ENCODE measurements at places on chromosomes 12 and 14.

GRCh38 chr12:80837342-80837978, 100.3 kb downstream of the LIN7A start:
- DNase-seq, result no peak

- DNase-seq, result no peak
Observed at GRCh38 chr14:68978172-68978911, 760 bp downstream of the ACTN1 start.

DNA sequence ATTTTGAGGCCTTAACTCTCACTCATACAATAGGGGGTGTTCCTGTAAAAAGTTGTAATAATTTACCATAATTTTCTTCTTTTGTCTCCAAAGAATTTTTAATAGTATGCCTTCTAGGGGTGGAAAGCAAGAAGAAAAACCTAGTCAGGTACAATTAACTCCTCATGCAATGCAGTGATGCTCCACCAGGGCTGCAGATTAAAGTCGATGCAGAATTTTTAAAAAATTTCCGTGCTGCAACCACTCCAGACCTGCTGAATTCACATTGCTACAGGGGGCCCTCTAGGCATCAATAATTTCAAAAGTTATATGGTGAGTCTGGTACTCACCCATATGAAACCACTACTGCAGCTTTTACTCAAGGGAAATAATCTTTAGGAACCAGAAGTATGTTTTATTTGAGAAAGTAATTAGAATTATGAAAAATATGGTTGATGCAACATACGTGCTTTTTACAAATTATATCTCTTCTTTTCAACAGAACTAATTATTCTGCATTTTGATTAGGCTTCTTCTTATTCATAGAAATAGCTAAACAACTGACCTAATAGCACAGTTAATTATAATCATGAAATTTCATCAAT, 353.2 kb downstream of the BCAT1 start:
- no peak for DNase-seq

- no peak for DNase-seq
Observed at GRCh38 chr12:34389378-34390170, 367.3 kb downstream of the ALG10 start.

- no peak for DNase-seq
Observed at GRCh38 chr12:38898001-38898684, 7.2 kb downstream of the CPNE8 start.

- no peak for DNase-seq
Observed at GRCh38 chr12:96347130-96347699, 53.0 kb downstream of the CDK17 start.

GRCh38 chr12:51911788-51912711, 4.7 kb downstream of the ACVRL1 start:
- no peak for DNase-seq

GRCh38 chr12:52662093-52662917, 10.3 kb upstream of the KRT2 start:
- no peak for DNase-seq

- no peak for DNase-seq
Observed at GRCh38 chr14:55789406-55789805, 209.4 kb downstream of the KTN1 start.

DNA sequence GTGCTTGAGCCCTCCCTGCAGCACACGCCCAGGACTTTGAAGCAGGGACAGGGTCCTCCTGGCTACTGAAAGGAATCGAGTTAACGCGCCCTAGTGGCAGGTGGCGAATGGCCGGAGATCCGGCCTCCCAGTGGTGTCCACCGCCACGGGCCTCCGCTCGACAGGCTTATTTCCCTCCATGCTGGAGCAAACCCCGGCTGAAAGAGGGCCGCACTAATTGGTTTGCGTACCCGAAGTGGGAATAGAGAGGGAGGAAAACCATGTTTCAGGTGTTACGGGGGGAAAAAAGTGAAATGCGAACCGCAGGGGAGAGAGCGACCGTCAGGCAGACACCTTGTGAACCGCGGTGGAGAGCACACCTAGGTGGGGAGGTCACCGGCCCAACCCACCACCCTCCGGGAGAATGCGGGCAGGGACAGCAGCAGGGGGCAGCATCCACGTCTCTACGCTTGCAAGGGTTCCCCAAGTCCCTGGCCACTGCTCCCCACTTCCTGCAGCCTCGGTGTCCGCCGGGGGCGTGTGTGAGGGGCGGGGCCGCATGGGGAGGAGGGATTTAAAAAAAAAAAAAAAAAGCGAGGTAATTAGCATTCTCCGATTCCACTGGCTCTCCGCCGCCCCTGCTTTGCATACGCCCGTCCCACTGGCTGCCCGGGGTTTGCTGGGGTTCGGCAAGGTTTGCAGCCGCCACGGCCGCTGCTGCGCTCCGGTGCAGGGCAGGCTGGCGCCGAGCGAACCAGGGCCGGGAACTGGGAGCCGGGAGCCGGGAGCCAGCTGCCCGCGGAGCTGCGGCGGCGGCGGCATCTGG, 224.6 kb upstream of the CRY1 start:
- no peak for DNase-seq

- DNase-seq, result no peak
Observed at GRCh38 chr12:14843425-14843887, at the start of gene ART4. Gene ART4, minus strand, starts transcription at chr12:14843526. Its CDS starts 413 bp downstream, at chr12:14843113.

- no peak for DNase-seq
Observed at GRCh38 chr12:118325081-118325480, 47.6 kb downstream of the TAOK3 start.

- no peak for DNase-seq
Observed at GRCh38 chr12:31522607-31523006, 68.3 kb downstream of the DENND5B start.

DNA sequence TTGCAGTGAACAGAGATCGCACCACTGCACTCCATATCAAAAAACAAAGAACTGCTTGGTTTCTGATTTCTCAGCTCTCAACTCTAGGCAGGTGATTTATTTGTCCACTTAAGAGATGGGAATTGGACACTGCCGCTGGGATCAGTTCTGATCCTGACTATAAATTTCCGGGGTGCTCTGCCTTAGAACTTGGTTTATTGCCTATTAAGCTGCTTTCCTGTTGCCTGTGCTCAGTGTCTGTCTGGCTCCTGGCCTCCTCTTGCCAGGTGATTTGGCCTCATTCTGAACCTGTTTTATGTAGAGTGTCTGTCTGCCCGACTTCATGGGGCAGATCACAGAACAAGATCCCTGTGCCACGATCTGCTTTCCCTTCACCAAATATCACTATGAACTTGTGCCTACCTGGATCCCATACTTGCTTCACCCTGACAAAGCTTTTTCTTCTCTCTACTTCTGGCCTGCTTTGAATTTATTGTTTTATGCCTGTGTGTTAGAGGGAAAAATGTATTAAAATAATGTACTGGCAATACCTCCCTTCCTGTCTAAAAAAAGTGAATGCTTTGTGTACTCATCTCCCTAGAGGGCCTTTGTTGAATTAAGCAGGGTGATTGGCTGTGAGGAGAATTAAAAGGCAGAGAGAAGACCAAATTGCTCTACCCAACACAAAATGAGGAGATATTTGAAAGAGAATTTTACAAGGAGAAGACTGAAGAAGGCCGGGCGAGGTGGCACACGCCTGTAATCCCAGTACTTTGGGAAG, 27.6 kb downstream of the CDKN1B start:
- no peak for DNase-seq

DNA sequence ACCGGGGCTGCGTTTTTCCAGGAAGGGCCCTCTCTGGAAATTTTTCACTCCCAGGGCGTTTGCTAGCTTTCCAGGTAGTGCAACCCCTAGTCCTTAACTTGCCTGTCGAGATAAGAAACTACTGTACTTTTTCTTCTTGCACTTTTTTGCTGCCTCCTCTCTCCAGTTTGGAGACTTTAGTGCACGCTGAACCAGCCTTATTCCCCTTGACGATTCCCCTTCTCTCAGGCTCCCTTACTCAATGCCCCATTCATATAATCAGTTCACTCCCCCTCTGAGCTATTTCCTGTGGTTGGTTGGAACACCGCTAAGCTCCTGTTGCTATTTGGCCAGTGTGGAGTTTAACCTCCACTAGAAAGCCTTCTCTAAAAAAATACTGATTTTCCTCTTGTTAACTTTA, 682 bp downstream of the CREBL2 start:
- no peak for DNase-seq

DNA sequence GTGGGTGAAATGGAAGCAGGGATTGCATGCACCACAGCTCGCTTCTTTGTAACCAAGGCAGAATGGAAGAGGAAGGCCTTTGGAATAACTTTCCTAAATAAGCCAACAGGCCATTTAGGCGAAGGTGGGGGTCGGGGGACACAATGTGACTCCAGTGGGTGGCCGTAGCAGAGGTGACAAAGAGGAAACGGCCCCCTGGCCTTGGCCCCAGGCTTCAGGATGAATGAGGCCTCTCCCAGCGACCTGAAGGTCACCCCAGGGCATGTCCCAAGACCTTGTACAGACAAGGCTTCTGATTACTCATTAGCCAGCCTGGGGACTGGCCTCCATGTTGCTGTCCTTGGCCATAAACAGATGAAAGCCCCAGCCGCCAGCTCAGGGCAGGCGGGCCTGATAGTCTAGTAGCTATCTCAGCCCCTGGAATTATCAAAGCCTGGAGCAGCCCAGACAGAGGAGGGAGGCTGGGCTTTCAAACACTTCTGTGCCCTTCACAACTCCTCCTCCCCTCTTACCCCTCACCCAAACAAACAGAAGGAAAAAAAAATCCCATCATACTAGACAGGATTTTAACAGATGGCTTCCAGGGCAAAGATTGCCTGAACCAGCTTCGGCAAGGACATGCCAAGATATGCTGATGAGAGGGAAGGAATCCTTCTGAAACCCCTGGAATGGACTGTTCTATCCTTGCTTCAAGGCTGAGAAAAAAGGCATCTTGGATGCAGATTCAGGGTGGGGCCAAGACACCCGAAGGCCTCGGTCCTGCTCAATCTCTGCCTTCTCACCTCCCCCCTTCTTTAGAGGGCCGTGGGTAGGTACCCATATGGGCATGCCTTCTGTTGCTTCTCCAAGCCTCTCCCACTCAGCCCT, 142.3 kb upstream of the PARP11 start:
- no peak for DNase-seq

DNA sequence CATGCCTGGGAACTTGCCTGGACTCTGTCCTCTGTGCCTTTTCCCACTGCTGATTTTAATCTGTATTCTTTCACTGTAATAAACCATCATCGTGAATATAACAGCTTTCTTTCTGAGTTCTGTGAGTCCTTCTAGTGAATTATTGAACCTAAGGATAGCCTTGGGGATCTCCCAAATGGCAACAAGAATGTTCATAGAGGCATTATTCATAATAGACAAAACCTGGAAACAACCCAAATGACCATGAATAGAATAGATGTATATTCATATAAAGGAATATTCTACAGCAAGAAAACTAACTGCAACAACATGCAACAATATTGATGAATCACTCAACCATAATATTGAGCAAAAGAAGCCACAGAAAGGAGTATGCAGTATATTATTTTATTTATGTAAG, 44.7 kb upstream of the CEP83 start:
- no peak for DNase-seq

DNA sequence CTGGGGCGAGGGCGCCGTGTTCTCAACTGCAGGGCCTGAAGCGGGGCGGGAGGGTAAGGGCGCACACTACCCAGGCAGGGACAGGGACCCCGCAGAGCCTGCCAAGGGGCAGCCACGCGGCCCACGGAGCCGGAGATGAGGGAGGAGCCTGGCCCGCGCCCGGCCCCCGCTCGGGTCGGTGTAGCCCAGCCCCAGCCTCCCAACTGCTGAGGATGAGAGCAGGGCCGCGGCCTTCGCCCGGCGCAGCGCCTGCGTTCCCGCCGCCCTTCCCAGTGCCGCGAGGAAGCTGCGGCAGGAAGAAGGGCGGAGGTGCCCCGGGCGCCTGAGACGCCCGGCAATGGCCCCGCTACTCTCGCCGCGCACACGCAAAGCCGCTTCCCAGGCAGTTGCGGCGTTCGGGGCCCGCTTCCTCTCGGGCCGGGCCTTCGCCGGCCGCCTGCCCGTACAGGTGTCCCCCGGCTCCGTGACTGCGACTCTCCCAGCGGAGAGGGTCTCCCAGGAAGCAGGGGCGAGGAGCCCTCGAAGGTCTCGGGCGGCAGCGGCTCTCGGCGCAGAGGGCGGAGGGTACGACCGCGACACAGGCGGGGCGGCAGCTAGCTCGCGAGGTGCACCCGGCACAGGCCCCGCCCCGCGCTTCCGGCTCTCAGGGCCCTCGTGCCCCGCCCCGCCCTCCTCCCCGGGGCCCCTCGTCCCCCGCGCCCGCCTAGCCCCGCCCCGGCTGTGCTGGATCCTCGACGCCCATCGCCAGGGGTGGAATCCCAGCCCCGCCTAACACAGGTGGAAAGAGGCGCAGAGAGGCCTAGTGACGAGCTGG, 24.8 kb upstream of the YY1 start:
- peak; percentile 46 for DNase-seq

DNA sequence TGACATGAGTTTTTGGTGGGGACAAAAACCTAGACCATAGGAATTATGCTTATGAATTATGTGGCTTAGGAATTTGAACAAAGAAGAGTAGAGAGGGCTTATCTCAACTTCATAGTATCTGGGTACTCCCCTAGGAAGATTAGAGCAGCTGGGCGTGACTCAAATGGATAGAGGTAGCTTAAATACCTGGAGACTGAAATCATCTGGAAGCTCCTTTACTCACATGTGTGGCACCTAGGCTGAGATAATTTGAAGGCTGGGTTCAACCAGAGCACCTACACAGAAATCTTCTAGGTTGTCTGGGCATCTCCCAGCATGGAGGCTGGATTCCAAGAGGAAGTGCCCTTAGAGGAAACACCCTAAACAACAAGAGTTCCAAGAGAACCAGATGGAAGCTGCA, 393.9 kb downstream of the ADAMTS20 start:
- DNase-seq, result no peak

GRCh38 chr12:70919597-70920035, 922 bp downstream of the PTPRR start:
- DNase-seq, result no peak

DNA sequence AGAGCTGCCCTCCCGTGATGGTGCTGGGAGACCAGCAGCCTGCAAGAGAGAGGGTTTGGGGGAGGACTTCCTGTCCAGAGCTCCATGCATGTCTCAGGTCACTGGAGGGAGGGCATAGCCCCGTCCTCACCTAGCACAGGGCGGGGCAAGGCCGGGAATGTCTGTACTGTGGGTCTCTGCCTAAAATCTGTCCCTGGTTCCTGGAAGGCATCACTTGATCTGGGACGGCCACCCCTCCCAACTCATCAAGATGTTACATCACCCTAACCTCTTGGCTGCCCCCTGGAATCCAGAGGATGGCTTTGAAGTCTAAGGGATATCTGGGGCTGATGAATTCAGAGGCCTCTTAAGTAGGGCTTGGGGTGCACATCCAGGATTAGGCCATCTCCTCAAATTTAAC, 37.0 kb upstream of the MEG3 start:
- DNase-seq, result no peak
